Kidney (tissue), 22 donors: ENCODE measurements at places on chromosomes 1 and 21.
A peak's percentile ranks its signal among the peaks of the same experiment; 100 is the strongest.

DNA sequence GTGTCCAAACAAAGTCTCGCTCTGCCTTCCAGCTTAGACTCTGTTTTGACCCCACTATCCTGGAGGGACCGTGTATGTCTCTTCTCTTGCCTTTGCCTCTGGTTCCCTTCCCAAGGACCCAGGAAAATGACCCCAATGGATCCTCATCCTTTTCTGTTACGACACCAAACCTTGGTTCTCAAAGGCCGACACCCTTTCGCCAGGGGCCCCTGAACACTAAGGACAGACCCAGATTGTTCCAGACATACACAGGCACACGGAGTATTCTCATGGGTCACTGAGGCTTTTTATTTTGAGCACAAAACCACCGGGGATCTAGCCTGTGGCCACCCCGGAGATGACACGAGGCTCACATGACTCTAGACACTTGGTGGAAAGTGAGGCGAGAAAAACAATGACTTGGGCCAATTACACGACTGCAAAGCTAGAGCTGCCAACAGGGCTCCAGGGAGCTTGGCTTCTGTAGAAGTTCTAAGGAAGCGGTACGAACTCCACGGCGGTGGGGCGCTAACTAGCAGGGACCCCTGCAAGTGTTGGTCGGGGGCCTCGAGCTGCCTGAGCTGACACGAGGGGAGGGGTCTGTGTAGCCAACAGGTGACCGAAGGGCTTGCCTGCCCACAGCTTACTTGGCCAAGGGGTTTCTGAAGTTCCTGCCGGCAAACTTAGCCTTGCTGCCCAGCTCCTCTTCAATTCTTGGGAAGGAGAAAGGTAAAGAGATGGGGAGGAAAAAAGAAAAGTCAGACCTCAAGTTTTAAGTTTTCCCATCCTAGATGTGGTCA lies 17.6 kb downstream of the ENO1 start:
- no peaks in the 10 kb centered on the region for H3K27me3 ChIP-seq
- H3K36me3 ChIP-seq = peaks cover 7% of the 10 kb centered on the region
- no peak overlapping the region for H3K4me3 ChIP-seq
- peaks cover 26% of the 10 kb centered on the region for H3K4me1 ChIP-seq

GRCh38 chr1:155131285-155131684 lies 3.6 kb downstream of the EFNA1 start:
- no peaks in the 10 kb centered on the region for H3K27me3 ChIP-seq
- peak overlapping the region; percentile 99 for H3K4me3 ChIP-seq
- no peaks in the 10 kb centered on the region for H3K4me1 ChIP-seq
- DNase-seq = no peak

DNA sequence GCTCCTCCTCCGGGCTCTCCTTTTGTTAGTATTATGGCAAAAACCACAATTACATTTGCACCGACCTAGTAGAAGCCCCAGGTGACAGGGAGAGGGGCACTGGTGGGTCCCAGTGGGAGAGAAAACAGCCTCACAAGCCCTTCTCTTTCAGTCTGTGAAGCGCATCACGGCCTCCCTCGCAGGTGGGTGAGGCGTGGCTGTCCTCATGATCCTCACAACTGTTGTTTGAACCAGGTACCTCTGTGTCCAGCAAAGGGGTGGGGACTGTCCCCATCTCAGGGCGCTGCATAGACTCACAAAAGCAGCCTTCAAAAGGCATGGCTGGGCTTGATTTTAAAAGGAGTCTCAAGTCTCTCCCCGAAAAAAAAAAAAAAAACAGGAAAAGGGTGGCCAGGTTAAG lies 7.9 kb upstream of the C2CD2 start:
- no peak for DNase-seq
- no peak overlapping the region for H3K27ac ChIP-seq
- H3K4me3 ChIP-seq = no peak overlapping the region

DNA sequence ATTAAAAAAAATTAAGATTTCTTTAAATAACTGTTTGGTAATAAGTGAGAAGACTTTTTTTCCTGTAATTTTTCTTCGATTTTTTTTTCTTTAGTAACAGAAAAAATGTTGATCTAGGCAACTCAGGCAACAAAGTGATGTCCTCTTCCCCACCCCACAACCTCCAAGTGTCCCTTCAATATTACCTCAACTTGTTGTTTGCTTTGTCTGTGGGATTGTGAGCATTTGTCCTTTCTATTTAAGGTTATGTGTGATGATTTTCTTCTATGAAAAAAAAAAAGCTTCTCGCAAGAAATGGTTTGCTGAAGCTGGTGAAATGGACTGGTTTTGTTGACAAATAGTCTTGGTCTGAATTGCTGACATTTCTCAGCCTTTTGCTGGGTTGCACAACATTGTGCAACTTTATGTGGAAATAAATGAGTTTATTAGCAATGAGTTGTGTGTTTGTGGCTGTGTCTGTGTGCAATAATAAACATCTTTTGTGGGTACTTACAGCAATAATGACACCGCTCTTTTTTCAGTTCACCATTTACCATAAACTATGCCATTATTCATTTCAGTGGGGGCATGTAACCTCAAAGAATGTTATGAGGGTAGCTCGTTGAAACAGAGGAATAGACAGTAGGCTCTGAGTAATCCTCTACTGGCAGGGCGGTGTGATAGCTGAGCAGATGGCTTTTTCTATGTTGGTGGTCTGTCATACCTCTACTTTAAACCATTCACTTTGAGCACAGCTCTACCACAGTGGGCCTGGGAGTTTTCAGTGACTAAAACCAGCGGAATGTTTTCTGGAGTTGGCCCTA lies 218.4 kb downstream of the HLX start:
- H3K4me3 ChIP-seq = no peak overlapping the region
- H3K27ac ChIP-seq = no peak overlapping the region
- no peak for DNase-seq
- H3K4me1 ChIP-seq = peaks cover 4% of the 10 kb centered on the region
- no peaks in the 10 kb centered on the region for H3K27me3 ChIP-seq

GRCh38 chr1:246837418-246838117 lies 94.2 kb downstream of the AHCTF1 start:
- no peak overlapping the region for H3K4me3 ChIP-seq
- no peaks in the 10 kb centered on the region for H3K4me1 ChIP-seq
- H3K36me3 ChIP-seq = no peaks in the 10 kb centered on the region
- DNase-seq = no peak
- H3K27ac ChIP-seq = no peak overlapping the region

GRCh38 chr1:97070376-97070775 lies 348.8 kb downstream of the PTBP2 start:
- H3K36me3 ChIP-seq = no peaks in the 10 kb centered on the region
- H3K27ac ChIP-seq = no peak overlapping the region
- no peaks in the 10 kb centered on the region for H3K4me1 ChIP-seq
- H3K27me3 ChIP-seq = no peaks in the 10 kb centered on the region
- DNase-seq = no peak

- no peak for DNase-seq
- no peaks in the 10 kb centered on the region for H3K4me1 ChIP-seq
- peaks cover 2% of the 10 kb centered on the region for H3K36me3 ChIP-seq
- no peak overlapping the region for H3K4me3 ChIP-seq
- no peak overlapping the region for H3K27ac ChIP-seq
Measured at GRCh38 chr21:33238146-33238545, 8.4 kb downstream of the IFNAR2 start.

- H3K36me3 ChIP-seq = no peaks in the 10 kb centered on the region
- H3K4me1 ChIP-seq = no peaks in the 10 kb centered on the region
- H3K4me3 ChIP-seq = no peak overlapping the region
- H3K27me3 ChIP-seq = no peaks in the 10 kb centered on the region
Measured at GRCh38 chr1:44059664-44060355, 28.5 kb upstream of the SLC6A9 start.

- no peaks in the 10 kb centered on the region for H3K36me3 ChIP-seq
- no peak overlapping the region for H3K27ac ChIP-seq
- H3K4me1 ChIP-seq = no peaks in the 10 kb centered on the region
- no peaks in the 10 kb centered on the region for H3K27me3 ChIP-seq
- no peak overlapping the region for H3K4me3 ChIP-seq
- DNase-seq = peak; percentile 93
Measured at GRCh38 chr1:68111519-68112436, 61.4 kb upstream of the DIRAS3 start.

DNA sequence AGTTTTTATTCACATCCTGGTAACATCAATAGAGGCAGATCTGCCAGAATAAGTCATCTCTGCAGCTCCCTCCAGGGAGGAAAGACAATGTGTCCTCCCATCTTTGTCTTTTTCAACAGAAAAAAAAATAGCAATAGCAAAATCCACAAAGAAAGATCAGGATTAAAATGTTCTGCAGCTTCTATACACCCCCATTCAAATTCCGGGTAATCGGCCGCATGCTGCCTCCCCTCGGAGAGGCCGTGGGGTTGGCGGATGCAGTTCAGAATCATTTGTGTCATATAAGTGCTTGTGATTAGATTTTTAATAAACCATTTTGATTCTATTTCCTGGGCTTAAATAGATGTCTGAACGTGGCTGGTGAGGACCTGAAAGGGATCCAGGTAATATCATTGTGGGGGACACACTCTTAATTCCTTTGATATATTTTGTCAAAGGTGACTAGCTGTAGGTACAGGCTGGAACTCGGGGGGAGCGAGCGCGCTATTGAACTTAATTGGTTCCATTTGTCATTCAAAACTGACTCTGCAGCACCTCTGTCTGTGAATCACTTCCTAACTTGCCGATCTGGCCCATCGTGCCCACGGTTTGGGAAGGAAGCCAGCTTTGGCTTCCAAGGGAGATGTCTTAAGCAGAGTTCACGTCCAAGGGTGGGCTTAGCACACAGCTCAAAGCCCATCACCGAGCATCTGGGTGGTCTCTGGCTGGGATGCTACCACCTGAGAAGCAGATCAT lies 85.6 kb upstream of the ARHGEF16 start:
- no peaks in the 10 kb centered on the region for H3K36me3 ChIP-seq
- peak overlapping the region; percentile 51 for H3K27ac ChIP-seq
- no peak overlapping the region for H3K4me3 ChIP-seq
- peaks cover 10% of the 10 kb centered on the region for H3K27me3 ChIP-seq

DNA sequence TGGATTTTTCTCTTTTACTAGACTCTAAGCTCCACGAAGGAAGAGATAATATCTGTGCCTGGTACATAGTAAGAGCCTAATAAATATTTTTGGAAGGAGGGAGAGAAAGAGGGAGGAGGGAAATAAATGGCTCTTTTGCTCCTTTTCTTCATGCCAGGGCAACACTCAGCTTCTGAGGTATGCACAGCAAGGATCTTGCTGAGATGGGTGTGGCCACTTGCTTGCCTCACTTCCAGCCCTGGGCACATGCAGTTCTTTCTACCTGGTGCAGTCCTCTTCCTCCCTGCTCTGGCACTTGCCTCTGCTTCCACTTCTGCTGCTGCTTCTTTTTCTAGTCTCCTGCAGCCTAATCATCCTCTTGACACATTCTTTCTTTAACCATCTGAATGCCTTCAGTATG lies 148.1 kb downstream of the FGGY start:
- H3K36me3 ChIP-seq = no peaks in the 10 kb centered on the region
- no peak overlapping the region for H3K27ac ChIP-seq
- H3K27me3 ChIP-seq = no peaks in the 10 kb centered on the region
- no peak for DNase-seq
- no peak overlapping the region for H3K4me3 ChIP-seq

DNA sequence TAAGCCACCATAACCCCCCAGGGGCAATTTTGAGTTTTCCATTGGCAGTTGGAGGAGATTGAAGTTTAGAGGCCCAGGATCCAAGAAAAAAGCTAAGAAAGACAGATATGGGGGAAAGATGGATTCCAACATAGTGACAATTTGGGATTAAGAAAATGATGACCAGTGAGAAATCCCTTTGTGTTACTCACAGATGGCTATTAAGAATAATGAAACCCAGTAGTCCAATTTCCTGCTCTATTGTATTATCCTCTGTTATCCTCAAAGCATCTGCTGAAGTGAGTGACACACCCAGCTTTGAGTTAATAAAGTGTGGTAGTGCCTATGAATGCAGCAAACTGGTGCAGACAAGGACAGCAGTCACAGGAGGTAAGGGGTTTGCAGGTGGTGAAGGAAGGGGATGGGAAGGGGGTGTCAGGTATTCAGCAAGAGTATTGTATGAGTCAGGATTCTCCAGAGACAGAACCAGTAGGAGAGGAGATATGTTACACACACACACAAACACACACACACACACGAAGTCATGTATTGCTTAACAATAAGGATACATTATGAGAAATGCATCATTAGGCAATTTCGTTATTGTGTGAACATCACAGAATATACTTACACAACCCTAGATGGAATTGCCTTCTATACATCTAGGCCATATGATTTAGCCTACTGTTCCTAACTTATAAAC lies 112.4 kb upstream of the VANGL1 start:
- H3K4me1 ChIP-seq = no peaks in the 10 kb centered on the region
- no peak for DNase-seq
- H3K4me3 ChIP-seq = no peak overlapping the region
- no peaks in the 10 kb centered on the region for H3K27me3 ChIP-seq
- no peaks in the 10 kb centered on the region for H3K36me3 ChIP-seq

DNA sequence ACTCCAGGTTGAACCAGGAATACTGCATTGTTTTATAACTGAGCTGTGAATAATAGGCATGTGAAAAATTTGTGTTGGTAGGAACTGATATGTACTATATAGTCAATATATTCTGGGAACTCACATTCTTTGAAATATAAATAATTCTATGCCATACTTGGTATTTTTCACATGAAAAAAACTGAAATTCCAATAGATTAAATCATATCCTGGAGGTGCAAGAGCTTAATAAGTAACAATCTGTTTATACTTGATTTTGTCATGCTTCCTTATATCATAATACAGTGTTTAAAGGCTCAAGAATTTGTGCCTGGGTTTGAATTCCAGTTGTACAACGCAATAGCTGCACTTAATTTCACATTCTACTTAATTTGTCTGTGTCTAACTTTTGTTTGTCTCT lies 387.0 kb downstream of the USP25 start:
- no peaks in the 10 kb centered on the region for H3K4me1 ChIP-seq
- no peak overlapping the region for H3K27ac ChIP-seq
- no peak overlapping the region for H3K4me3 ChIP-seq
- no peak for DNase-seq

DNA sequence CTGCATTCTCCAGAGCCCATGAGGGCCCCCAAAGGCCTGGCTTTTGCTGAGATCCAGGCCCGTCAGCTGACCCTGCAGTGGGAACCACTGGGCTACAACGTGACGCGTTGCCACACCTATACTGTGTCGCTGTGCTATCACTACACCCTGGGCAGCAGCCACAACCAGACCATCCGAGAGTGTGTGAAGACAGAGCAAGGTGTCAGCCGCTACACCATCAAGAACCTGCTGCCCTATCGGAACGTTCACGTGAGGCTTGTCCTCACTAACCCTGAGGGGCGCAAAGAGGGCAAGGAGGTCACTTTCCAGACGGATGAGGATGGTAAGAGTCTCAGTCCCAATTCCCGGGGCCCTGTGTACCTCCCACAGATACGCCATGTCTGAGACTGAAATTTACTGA lies 39.1 kb downstream of the PTPRU start:
- H3K27ac ChIP-seq = no peak overlapping the region
- H3K27me3 ChIP-seq = no peaks in the 10 kb centered on the region
- no peak for DNase-seq
- H3K36me3 ChIP-seq = no peaks in the 10 kb centered on the region
- H3K4me1 ChIP-seq = no peaks in the 10 kb centered on the region

- H3K36me3 ChIP-seq = no peaks in the 10 kb centered on the region
- no peak for DNase-seq
- no peak overlapping the region for H3K4me3 ChIP-seq
- H3K4me1 ChIP-seq = no peaks in the 10 kb centered on the region
- no peaks in the 10 kb centered on the region for H3K27me3 ChIP-seq
Measured at GRCh38 chr1:85085417-85085816, 37.1 kb upstream of the MCOLN3 start.

- H3K36me3 ChIP-seq = no peaks in the 10 kb centered on the region
- H3K4me3 ChIP-seq = no peak overlapping the region
- H3K27me3 ChIP-seq = no peaks in the 10 kb centered on the region
- no peaks in the 10 kb centered on the region for H3K4me1 ChIP-seq
- DNase-seq = peak; percentile 34
- no peak overlapping the region for H3K27ac ChIP-seq
Measured at GRCh38 chr1:176577646-176578197, 114.7 kb downstream of the PAPPA2 start.
